Esophagus mucosa (tissue), 1 donor: ENCODE measurements at places on chromosomes 4 and X. TPM values are rescaled to one million over a fixed set of nuclear protein-coding genes. Genes with fewer than 3 reads are reported as not detected.
A peak's percentile ranks its signal among the peaks of the same experiment; 100 is the strongest.

- no peak for ATAC-seq
These were observed 134.8 kb downstream of the NAP1L3 start for GRCh38 chrX:93538575-93538974.

GRCh38 chr4:42995343-42995944, 102.9 kb downstream of the GRXCR1 start:
- no peak for ATAC-seq

DNA sequence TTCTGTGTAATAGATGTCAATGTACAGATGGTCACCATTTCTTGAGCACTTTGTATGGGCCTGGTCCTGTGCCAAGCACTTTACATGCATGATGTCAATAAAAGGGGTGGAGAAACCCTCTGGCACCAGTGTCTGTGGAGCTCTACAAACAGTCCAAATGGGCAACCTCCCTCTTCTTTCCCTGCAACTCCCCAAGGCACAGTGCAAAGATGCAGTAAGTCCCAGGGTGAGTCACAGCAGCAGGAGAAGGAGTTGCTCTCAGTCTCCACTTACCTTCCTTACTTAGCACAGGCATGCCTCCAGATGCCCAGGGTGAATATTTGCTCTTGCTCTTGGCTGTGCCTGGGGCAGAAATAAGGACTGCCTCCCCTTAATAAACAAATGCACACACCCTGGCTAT, 4.3 kb downstream of the OCIAD2 start:
- ATAC-seq: peak; percentile 84

DNA sequence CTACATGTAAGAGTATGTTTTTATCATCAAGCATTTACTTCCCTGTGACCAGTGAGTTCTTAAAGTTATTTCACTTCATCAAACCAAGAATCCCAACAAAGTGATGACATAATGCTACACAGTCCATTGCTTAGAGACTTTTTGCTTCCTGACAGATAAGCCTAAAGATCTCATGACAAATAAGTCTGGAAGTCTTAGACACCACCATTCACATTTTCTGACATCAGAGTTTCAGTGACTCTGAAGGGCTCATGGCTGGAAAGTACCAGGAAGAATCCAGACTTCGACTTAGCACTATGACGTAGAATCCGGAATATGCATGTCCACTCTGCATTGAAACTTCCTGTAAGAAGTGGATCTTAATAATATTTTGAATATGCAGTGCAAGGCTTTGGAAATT, 53.7 kb downstream of the CLDN22 start:
- ATAC-seq: no peak

GRCh38 chr4:8303485-8304281, 34.1 kb downstream of the HTRA3 start:
- peak; percentile 63 for ATAC-seq

DNA sequence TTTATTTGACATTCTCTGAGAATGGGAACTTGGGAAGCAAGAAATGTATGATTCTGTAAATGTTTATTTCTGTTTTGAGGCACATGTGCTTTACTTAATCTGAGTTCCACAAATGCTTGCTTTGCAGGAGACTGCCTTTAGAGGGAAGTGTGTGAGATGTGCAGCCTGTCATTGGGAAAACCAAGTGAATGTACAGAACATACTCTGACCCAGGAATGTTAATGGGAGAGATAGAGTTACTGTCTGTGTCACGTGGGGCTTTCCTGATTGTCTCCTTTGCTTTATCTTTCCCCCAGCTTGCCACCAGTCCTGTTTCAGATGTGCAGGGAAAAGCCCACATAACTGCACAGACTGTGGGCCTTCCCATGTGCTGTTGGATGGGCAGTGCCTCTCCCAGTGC, 218.6 kb upstream of the ANXA3 start:
- no peak for ATAC-seq

DNA sequence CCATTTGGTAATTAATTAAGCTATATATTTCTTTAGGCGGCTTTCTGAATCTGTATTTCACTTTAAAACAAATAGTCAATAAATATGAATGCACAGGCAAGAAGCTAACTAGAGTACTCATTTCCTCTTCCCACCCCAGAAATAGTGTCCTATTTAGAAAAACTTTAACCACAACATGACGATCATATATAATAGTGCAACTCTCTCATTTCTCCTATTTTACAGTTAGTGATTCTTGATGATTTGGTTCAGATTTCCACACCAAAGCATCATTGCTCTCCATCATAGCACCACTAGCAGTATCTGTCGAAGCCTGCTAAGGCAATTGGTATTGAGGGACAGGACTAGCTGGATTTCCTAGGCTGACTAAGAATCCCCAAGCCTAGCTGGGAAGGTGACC, 184.0 kb upstream of the GALNTL6 start:
- ATAC-seq: no peak

GRCh38 chrX:19758539-19758938, 128.9 kb downstream of the SH3KBP1 start:
- ATAC-seq: no peak

GRCh38 chr4:79513576-79513975, 105.5 kb upstream of the GK2 start:
- ATAC-seq: no peak

- ATAC-seq: no peak
These were observed 22.7 kb downstream of the TENM3 start for GRCh38 chr4:182265881-182266280.

DNA sequence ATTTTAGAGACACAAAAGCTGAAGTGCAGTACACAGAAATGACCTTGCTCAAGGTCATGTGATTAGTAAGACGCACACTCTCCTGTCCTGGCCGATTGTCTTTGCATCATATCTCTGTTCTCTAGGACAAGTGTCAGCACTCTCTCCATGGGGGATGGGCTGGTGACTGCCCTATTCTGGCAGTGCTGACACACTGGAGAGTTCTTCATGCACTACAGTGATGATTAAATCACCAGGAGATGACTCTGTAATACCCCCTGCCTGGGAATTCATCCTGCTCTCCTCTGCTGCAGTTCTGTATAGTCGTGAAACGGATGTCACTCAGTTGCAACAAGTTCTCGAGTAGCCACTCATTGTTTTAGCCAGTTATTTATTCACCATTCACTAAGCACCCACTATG, 5.3 kb upstream of the SHISA3 start:
- ATAC-seq: no peak

DNA sequence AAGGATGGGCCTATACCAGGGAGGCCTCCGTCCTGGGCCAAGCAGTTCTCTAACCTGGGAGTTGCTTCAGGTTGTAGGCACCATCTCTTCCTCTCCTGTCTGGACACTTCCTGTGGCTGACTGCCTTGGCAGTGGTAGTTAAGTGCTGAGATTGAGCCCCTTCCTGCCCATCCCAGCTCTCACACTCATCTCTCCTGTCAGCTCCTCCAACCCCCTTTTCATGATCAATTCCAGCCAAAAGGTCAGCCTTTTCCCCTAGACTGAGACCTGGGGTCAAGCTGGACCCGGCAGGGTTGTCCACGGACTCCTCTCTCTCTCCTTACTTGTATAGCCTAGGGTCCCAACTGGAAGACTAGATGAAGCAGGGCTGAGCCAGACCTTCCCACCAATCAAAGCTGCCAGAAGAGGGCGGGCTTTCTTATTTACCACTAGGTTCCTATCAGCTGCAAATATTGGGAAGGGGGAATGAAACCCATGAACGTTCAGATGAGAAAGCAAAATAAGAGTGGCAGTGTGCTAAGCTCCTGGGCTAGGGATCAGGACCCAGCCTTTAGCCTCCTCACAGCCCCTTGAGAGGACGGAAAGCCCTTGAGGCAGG, 34.5 kb downstream of the KDM5C start:
- no peak for ATAC-seq

DNA sequence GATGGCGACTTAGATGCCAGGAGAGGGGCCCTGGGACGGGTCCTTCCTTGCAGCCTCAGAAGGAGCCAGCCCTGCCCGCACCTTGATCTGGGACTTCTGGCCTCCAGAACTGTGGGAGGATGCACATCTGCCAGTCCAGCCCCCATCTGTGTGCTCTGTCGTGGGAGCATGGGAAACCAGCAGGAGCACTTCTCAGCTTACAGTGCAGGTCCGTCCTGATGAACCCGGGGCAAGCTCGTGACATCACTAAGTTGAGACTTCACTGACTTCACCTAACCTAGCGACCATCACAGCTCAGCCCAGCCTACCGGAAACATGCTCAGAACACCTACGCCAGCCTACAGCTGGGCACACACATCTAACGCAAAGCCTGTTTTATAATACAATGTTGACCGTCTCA, 38.1 kb downstream of the ABLIM2 start:
- ATAC-seq: no peak

DNA sequence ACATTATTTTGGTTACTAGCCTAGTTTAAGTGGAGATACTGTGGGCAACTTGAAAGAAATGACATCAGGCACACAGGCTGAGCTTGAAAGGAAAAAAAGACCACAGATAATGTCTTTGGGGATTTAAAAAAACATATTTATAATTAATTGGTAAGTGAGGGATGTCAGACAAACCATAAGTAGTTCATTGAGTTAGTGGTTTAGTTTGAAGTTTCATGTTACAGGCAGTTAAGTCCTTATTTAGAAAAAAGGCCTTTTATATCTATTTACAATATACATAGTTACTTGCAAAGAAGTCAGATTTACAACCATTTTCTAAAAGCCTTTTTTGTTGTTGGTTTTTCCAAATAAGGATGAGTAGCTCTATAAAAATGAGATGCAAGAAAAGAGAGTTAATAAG, 89.2 kb downstream of the CDS1 start:
- ATAC-seq: no peak

DNA sequence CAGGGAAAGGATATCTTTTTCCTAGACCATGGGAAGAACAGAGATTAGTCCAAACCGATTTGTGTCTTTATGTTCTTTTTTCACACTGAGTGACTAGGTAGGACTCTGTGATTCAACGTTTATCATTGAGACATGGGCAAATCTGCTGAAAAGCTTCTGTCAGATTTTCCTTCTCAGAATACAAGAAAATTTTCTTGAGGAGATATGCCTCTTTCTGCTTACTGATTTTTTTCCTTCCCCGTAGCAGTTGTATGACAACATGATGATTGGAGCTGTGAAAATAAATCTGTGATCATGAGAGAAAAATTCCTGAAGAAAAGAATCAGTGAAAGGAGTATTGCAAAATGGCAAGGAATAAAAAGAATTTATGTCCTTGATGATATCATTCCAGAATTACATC, 130.6 kb upstream of the FAT4 start:
- ATAC-seq: no peak

DNA sequence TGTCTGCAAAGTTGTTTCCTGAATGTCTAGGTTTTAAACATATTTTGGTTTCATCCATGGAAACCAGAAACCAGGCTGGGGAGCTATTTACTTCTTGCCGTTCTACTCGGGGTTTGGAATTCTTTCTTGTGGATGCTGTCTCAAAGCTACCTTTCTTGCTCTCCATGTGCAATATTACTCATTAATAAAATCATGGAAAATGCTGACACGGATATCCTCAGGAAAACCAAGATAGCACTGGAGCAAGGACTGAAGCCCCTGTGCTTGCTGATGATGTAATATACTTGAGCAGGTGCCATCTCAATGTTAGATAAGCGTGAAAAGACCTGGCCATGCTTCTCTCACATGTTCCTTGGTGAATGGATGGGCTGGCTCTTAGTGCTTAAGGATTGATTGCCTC, 41.5 kb upstream of the HPF1 start:
- ATAC-seq: no peak

DNA sequence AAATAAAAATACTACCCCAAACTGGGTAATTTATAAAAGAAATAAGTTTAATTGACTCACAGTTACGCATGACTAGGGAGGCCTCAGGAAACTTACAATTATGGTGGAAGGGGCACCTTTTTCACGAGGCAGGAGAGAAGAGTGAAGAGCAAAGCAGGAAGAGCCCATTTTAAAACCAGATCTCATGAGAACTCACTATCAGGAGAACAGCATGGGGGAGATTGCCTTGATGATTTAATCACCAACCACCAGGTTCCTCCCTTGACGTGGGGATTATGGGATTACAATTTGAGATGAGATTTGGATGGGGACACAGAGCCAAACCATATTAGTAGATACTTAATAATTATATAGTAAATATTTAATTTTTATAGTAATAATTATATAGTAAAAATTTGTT, 10.1 kb downstream of the CISD2 start:
- ATAC-seq: no peak

DNA sequence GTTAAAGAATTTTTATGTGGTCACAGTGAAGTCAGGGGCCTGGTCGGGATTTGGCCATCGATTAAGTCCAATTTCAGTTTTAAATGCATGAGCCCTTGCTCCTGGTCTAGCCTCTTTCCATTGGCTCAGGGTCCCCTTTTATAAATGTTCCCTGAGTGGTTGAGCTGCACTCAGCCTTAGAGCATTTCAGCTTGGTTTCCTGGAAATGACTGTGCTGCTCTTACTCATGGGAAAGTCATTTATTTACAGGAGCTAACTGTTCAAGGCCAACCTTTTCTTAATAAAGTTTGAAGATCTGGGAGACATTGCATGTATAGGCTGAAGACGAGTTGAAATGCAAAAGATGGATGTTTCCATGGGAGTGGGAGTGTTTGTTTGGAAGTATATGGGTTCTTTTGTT, 98.8 kb upstream of the CLNK start:
- no peak for ATAC-seq

- ATAC-seq: no peak
These were observed 120.5 kb downstream of the SLC10A7 start for GRCh38 chr4:146401274-146401673.

GRCh38 chr4:164846566-164846965, 30.4 kb upstream of the APELA start:
- ATAC-seq: no peak

GRCh38 chrX:30935985-30936384, 46.9 kb upstream of the TAB3 start:
- no peak for ATAC-seq

DNA sequence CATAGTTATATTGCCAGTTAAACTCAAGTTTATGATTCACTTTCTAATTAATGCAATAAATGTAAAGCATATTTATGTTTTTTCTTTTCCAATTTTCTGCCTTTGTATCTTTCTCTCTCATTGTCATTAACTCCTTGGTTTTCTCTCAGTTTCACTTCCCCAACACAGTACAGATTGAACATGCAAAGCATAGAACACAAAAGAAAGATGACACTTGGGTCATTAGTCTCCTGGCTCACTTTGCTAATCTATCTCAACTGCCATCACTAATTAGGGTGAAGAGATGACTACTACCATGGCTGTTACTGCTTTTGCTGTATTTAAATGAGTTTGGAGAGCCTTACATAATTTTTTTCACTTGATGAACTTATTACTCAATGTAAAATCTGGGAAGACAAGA, 12.3 kb upstream of the NAA11 start:
- no peak for ATAC-seq

- ATAC-seq: no peak
These were observed 1584.3 kb downstream of the STIM2 start for GRCh38 chr4:28444886-28445496.

The CENPVL1 gene
- not detected for total RNA-seq

The SPANXD gene
- not detected for total RNA-seq

The TLR8 gene
- 0.32 TPM for total RNA-seq

The RIPPLY1 gene
- total RNA-seq: not detected

The GAGE12D gene
- not detected for total RNA-seq

The SSX4B gene
- not detected for total RNA-seq

The PCDH18 gene
- 2.8 TPM for total RNA-seq

The WNK3 gene
- total RNA-seq: 0.40 TPM

The HOPX gene
- 249 TPM for total RNA-seq

The CFI gene
- 31.5 TPM for total RNA-seq

The SLC38A5 gene
- 13.6 TPM for total RNA-seq

The TMPRSS11E gene
- 120 TPM for total RNA-seq

The OR13H1 gene
- total RNA-seq: not detected

The ZIC3 gene
- not detected for total RNA-seq

The FGF2 gene
- 0.68 TPM for total RNA-seq

The SPATA4 gene
- total RNA-seq: not detected
